ENCODE measurements at places on chromosomes 16 and 17.

GRCh38 chr16:12679660-12680272, 123.9 kb downstream of the CPPED1 start:
- DNase-seq: no peak

DNA sequence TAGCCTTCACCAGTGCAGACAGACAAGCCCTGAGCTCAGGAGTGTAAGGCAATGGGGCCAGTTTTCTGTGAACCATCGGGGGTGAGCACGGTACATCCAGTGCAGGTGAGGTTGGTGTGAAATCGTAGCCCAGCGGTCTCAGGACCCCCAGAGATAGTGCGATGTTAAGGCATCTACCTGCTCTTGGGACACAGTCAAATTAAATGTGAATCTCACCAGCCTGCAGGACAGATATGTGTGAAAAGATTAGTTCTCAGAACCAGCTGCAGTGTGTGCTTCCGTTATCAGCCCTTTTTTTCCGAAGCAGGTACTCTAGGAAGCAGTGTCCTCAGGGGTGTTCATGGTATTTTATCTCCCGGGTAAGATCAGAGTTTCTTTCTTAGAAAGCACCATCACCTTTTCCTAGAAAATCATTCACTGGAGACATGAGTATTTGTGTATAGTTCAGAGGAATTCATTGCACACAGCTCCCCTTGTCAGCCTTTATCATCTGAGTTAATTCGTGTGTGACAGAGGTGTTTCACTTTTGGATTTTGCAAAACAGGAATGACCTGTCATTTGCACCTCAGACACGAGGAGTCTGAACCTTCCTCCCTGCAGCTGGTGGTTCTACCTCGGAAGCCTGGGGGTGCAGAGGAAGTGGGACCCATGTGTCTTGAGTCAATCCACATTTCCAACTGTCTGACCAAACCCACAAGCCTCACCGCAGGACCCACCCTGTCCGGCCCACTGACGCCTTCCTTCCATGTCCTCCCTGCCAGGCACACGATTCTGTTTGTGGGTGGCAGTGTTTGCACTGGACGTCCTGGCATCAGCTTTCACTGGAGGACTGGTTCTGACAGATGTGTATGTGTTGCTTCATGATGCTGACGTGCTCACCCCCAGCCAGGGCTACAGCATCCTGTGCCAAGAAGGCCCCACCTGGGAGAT, 107.8 kb downstream of the CLEC16A start:
- DNase-seq: no peak

DNA sequence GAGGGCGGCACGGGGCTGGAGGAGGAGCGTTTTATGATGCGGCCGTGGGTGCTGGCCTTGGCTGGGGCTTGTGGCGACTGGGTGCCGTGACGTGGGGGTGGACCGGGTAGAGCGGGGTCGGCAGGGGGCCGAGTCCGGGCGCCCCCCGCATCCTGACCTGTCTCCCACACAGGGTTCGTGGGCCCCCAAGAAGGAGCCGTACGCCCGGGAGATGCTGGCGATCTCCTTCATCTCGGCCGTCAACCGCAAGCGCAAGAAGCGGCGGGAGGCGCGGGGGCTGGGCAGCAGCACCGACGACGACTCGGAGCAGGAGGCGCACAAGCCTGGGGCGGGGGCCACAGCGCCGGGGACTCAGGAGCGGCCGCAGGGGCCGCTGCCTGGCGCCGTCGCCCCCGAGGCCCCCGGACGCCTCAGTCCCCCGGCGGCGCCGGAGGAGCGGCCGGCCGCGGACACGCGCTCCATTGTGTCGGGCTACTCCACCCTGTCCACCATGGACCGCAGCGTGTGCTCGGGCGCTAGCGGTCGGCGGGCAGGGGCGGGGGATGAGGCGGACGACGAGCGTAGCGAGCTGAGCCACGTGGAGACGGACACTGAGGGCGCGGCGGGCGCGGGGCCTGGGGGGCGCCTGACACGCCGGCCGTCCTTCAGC, 81.6 kb downstream of the ARHGAP23 start:
- no peak for DNase-seq

DNA sequence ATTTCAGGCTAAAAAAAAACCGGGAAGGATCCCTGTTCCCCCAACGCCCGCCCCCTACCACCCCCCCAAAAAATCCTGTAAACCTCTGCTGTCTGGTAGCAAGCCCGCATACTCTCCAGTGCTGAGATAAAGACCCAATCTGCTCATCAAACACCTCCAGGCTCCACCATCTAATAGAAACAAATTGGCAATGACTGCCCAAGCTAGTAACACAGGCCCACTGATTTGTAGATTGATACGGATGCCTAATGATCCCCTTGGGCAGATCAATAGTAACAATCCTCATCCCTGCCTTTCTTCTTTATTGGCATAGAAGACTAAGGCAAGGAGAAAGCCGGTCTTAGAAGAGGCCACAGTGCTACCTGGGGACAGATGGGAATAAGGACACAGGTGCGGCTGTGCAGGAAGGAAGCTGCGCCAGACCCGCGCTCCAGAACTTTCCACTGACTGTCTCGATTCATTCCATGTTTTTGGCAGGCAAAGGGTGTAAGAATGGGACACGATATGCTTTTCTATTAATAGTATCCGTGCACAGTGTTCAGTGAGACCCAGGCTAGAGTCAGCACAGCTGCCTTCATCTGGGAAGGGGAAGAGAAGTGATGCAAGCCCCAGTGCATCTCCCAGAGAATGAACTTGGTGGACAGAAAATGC, 407.6 kb upstream of the PSMD7 start:
- DNase-seq: no peak

DNA sequence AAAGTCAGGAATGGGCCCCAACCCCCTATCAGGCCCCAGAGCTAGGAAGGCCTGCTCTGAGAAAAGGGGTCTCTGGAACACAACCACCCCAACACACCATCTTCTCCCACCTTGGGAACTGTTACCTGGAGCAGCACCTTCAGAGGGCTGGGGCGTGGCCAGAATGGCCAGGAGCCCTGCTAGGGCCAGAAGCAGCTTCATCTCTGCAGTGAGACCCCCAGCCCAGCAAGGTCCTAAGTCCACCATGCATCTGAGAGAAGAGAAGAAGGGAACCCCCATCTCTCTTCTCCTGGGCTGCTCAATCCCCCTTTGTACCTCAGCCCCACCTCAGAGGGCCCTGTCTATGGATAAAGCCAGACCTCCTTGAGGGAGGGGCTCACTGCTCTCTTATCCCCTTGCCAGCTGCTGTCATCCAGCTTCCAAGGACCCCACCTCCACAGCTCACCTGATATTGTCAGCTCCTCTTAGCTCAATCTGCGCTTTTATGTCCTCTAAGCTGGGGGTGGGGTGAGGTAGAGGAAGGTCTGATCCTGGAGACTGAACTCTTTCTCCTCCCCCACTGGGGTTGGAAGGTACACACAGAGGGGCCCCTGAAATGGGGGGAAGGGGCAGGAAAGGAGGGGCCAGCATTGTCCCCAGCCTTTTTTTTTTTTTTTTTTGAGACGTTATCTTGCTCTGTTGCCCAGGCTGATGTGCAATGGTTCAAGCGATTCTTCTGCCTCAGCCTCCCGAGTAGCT, at the start of gene MPO:
MPO (minus strand) TSS at position 456 of the 738 bp plus-strand sequence; CDS start at position 279, 177 bp downstream.
- no peak for DNase-seq

- DNase-seq: no peak
Measured at GRCh38 chr17:70314506-70314905, 145.2 kb downstream of the KCNJ2 start.

DNA sequence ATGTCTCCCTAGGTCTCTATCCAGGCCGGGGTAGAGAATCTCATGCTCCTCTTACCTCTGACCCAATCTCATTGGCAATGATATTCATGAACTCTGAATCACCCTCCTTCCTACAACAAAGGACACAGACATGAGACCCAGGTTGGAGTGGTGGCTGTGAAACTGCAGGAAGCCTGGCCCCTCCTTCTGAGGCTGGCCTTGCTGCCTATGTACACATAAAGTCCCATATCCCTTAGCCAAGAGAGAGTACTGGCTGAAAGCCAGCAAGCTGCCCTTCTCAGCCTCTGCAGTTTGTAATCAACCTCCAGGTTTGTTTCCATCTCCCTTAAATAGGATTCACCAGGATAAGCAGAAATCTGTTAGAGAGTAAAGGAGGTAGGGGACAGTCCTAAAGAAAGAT, 10.6 kb downstream of the AARSD1 start:
- no peak for DNase-seq

GRCh38 chr16:72410492-72410891, 238.5 kb upstream of the PMFBP1 start:
- DNase-seq: no peak

- DNase-seq: no peak
Measured at GRCh38 chr17:3693829-3694231, 2.1 kb downstream of the P2RX5 start.

DNA sequence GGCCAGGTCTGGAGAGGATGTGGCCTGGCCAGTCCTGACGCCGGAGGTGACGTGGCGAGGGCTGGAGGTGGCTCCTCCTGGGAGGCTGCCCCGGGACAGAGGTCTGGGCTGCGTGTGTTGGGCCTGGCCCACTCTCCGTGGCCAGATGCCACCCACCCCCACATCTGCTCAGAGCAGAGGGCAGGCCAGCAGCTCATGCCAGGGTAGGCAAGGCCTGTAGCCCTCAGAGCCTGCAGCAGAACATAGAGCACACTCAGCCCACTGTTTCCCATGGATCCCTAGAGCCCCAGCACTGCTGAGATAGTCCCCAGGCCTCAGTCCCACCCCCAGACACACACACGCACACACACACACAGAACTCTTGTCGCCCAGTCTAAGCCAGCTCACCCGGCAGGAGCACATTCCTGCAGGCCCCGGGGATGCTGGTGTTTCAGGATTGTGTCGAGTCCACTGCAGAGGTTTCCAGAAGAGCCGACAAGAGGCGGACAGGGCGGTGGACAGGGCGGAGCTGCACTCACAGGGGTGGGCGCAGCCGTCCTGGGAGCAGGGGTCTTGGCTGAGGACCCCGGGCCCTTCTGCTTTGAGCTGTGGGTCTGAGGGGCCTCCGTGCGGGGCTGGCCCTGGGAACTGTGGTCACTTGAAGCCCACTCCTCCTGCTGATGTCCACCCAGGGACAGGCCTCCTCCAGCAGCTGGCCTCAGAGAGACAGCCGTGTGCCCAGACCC, 33.4 kb downstream of the SOX8 start:
- no peak for DNase-seq

DNA sequence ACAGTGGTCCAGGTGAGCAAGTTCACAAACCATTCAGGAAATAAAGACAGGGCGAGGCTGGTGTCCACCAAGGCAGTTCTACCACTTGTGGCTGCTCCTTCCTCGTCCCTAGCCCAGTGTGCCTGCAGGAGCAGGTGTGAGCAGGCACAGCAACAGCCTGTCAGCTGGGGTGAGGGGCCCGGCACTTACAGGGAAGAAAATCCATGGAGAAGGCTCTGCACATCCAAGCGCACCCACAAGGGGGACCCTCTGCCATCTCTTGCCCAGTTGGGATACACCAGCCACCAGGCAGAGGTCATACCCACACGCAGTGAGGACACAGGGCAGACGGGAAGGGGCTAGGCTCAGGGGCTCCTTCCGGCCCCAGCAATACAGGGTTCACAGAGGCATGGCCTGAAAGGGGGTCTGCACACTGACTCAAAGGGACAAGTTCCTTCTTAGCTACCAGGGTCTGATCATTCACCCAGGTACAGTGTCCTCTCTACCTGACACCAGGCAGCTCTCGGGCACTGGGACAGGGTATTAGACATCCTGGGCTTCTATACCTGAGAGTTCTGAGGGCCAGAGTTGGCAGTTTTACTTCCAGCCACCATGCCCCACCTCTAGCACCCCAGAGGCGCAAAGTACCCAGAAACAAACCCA, 27.0 kb downstream of the CDIP1 start:
- no peak for DNase-seq

- DNase-seq: no peak
Measured at GRCh38 chr17:33623841-33624240, 330.7 kb upstream of the ASIC2 start.

- DNase-seq: no peak
Measured at GRCh38 chr17:39951924-39952679, 10.7 kb upstream of the GSDMA start.

DNA sequence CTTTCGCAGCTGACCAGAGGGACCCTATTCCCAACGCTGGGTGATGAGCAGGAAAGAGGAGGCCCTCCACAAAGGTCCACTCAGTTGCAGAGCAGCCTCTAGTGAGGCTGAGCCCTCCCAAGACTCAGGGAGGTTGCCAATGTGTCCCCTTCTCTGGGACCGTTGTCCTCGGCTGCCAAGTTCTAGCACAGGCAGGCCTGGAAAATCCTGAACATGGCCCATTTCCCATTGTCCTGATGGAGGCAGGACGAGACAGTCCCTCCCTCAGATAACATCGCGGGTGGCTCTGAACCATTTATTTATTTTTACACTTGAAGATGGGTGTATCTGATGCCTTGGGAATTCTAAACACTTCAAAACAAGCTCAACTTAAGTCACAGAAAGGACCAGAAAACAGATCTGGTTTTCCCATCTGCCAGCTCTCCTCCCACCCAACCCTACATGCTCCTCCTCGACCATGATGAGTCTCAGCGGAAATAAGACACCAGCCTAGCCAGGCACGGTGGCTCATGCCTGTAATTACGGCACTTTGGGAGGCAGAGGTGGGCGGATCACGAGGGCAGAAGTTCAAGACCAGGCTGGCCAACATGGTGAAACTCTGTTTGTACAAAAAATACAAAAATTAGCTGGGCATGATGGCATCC, 12.8 kb downstream of the CDIP1 start:
- DNase-seq: no peak

DNA sequence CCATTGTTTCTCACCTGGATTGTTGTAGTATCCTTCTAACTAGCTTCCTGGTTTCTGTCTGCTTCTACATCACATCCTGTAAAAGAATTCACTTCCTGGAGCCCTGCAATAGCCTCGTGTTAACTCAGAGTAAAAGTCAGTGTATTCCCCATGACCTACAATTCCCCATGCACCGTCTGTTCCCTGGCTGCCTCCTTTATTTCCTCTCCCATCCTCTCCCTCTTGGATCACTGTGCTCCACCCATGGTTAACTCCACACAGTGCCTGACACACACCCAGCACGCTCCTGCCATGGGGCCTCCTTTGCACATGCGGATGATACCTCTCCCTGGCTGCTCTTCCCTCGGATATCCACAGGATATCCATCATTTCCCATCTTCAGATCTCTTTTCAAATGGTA, 301.4 kb upstream of the IRX3 start:
- DNase-seq: no peak
